Activated naive CD8-positive, alpha-beta T cell treated with anti-CD3 and anti-CD28 coated beads for 36 hours (primary cell): ENCODE measurements at places on chromosomes 3 and 15.

GRCh38 chr3:74532446-74532845 lies 82.0 kb downstream of the CNTN3 start:
- H3K27me3 ChIP-seq, result no peaks in the 10 kb centered on the region
- H3K27ac ChIP-seq, result no peak overlapping the region
- no peaks in the 10 kb centered on the region for H3K36me3 ChIP-seq
- H3K4me1 ChIP-seq, result no peaks in the 10 kb centered on the region
- no peak overlapping the region for H3K4me3 ChIP-seq

DNA sequence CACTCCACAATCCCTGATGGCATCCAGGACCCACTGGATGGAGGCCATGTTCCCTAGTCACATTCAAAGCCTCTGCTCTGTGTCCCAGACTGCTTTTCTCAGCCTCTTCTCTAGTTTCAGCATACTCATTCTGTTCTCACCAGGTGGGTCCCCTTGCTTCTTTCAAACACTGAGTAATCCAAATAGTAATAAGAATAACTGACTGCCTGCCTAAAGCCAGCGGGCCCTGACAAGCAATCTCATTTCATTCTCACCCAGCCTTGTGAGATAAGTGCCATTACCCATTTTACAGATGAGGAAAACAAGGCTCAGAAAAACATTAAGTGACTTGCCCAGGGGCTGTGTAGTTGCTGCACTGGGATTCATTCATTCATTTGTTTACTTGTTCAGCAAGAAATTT lies 25.4 kb downstream of the MAPKAPK3 start:
- no peak for DNase-seq
- no peak overlapping the region for H3K27ac ChIP-seq
- H3K4me1 ChIP-seq, result peaks cover 17% of the 10 kb centered on the region
- no peaks in the 10 kb centered on the region for H3K27me3 ChIP-seq

- no peaks in the 10 kb centered on the region for H3K36me3 ChIP-seq
- no peaks in the 10 kb centered on the region for H3K4me1 ChIP-seq
- no peak overlapping the region for H3K4me3 ChIP-seq
- no peak overlapping the region for H3K27ac ChIP-seq
- no peak for DNase-seq
- peaks cover 15% of the 10 kb centered on the region for H3K27me3 ChIP-seq
Measured at GRCh38 chr3:140051019-140051957, 116.3 kb downstream of the CLSTN2 start.

GRCh38 chr15:38701149-38701548 lies 136.5 kb upstream of the RASGRP1 start:
- H3K27ac ChIP-seq, result no peak overlapping the region
- no peak overlapping the region for H3K4me3 ChIP-seq
- peaks cover 46% of the 10 kb centered on the region for H3K4me1 ChIP-seq
- H3K27me3 ChIP-seq, result no peaks in the 10 kb centered on the region

DNA sequence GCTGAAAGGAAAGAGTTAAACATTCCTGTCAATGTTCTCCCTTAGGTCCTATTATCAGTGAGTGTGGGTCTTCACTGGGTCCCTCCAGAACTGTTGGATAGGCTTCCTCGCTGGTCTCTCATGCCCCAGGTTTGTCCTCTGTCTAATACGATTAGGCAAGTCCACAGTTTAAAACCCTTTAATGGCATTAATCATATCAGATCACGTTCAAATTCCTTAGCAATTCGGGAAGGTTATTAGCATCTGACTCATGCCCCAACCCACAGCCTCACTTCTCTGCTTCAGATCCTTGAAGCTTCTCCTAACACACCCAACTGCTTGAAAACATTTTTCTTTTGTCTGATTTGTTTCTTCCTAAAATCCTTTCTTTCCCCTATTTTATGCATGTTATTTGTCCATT lies 224.3 kb upstream of the ATP10A start:
- peaks cover 15% of the 10 kb centered on the region for H3K27me3 ChIP-seq
- H3K36me3 ChIP-seq, result no peaks in the 10 kb centered on the region
- no peak for DNase-seq
- H3K4me1 ChIP-seq, result peaks cover 10% of the 10 kb centered on the region

DNA sequence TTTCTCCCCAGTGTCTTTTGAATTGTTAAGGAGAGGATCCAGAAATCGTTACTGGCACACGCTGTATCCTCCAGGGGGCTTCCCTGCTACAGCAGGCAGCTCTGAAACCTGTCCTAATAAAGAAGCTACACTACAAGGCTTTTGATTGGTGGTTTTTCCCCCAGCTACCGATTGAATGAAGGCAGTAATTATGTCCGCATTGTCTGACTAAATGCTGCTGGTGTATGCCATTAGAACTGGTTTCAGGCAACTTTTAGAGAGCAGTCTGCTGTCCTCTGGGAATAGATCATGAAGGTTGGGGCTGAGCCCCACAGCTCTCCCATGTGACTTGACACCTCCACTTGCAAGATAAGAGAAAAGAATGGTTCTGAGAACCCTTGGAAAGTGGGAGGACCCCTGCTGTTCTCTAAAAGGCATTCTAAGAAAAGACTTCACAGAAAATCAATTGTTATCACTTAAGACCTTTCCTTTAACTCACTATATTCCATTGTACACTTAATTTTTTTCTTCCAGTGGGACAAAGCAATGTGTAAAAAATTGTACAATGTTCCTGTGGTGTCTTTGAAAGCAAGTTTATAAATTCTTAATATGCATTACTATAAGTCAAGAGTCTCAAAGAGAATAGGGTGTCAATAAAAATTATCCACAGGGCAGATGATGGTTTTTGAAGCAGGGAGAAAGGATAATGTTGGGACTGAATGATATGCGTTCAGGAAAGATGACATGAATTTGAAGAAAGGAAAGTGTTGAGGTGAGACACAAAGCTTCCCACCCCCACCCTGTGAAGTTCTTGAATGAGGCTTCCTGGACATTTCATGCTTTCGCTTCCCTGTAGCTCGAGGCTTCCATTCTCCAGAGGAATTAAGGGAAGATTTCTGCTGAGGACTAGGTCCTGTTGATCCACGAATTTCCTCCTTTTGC lies 53.0 kb upstream of the DAZL start:
- no peak overlapping the region for H3K4me3 ChIP-seq

- no peak overlapping the region for H3K27ac ChIP-seq
- H3K27me3 ChIP-seq, result peaks cover 24% of the 10 kb centered on the region
- H3K4me1 ChIP-seq, result no peaks in the 10 kb centered on the region
- DNase-seq, result no peak
- H3K36me3 ChIP-seq, result no peaks in the 10 kb centered on the region
Measured at GRCh38 chr15:48202068-48202467, 4.0 kb upstream of the SLC12A1 start.

GRCh38 chr3:120425572-120426250 lies 25.1 kb downstream of the FSTL1 start:
- H3K4me3 ChIP-seq, result no peak overlapping the region
- no peaks in the 10 kb centered on the region for H3K4me1 ChIP-seq
- no peak overlapping the region for H3K27ac ChIP-seq
- no peaks in the 10 kb centered on the region for H3K27me3 ChIP-seq
- DNase-seq, result no peak
- H3K36me3 ChIP-seq, result no peaks in the 10 kb centered on the region

GRCh38 chr15:80159811-80160569 lies 7.2 kb downstream of the FAH start:
- peaks cover 21% of the 10 kb centered on the region for H3K4me1 ChIP-seq
- peak; percentile 20 for DNase-seq
- H3K27me3 ChIP-seq, result no peaks in the 10 kb centered on the region
- peak overlapping the region; percentile 66 for H3K27ac ChIP-seq
- no peak overlapping the region for H3K4me3 ChIP-seq

GRCh38 chr3:114565216-114565615 lies 271.4 kb downstream of the TIGIT start:
- H3K4me3 ChIP-seq, result no peak overlapping the region
- H3K36me3 ChIP-seq, result peaks cover 13% of the 10 kb centered on the region
- H3K27me3 ChIP-seq, result no peaks in the 10 kb centered on the region

- H3K36me3 ChIP-seq, result peaks cover 40% of the 10 kb centered on the region
- H3K27ac ChIP-seq, result peak overlapping the region; percentile 100
- no peaks in the 10 kb centered on the region for H3K27me3 ChIP-seq
- peaks cover 84% of the 10 kb centered on the region for H3K4me1 ChIP-seq
- peak; percentile 85 for DNase-seq
Measured at GRCh38 chr15:101206176-101206591, 45.7 kb downstream of the CHSY1 start.

DNA sequence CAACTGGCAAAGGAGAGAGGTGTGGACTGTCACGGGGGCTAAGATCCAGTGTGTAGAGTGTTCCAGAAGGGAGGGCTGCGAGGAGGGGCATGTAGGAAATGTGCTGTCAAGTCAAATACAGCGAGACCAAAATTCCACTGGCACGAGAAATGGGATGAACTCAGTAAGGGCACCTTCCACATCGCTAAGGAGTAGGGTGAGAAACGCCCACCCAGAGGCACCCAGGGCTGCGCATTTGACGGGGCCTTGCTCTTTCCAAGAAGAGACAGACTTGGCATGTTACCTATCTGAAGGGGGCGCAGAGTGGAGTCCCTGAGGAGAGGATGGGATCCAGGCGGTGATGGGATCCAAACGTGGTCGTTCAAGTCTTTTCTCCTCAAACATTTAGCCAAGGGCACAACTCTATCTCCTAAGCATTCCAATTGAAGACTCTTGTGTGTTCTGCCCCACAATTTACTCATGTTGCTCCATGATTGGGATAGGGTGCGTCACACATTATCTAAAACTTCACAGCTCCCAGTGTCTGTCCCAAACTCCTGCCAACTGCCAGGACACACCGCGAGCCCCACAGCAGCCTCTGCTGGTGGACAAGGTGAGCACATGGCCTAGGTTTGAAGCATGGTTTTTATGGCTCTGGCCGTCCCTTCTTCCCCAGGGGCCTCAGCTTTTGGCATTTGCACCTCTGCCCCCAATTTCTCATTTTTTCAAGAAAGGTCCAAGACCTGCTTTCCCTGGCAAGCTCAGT lies 7.6 kb downstream of the SELENOS start:
- no peak overlapping the region for H3K4me3 ChIP-seq
- peaks cover 7% of the 10 kb centered on the region for H3K36me3 ChIP-seq
- peaks cover under 1% of the 10 kb centered on the region for H3K4me1 ChIP-seq
- H3K27ac ChIP-seq, result peak overlapping the region; percentile 49
- H3K27me3 ChIP-seq, result no peaks in the 10 kb centered on the region
- no peak for DNase-seq

DNA sequence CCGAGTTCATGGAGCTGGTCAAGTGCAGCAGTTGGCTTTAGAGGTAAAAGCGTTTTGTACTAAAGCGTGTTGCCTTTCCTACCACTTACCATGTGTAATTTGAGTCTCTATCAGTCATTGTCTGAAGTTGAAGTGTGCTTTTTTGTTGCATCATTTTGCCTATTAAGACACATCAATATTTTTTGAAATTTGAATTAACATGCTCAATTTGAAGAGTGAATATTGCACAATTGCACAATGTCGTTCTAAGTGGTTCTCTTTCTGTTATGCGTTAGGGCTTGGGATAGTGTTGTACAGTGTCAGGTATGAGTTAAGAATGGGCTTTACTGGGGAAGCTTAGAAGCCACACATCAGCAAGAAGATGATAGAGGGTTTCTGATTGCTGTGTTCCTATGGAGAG lies 84.0 kb upstream of the ACKR4 start:
- no peak for DNase-seq
- H3K4me3 ChIP-seq, result no peak overlapping the region
- H3K27me3 ChIP-seq, result no peaks in the 10 kb centered on the region
- peaks cover 20% of the 10 kb centered on the region for H3K36me3 ChIP-seq
- no peak overlapping the region for H3K27ac ChIP-seq

DNA sequence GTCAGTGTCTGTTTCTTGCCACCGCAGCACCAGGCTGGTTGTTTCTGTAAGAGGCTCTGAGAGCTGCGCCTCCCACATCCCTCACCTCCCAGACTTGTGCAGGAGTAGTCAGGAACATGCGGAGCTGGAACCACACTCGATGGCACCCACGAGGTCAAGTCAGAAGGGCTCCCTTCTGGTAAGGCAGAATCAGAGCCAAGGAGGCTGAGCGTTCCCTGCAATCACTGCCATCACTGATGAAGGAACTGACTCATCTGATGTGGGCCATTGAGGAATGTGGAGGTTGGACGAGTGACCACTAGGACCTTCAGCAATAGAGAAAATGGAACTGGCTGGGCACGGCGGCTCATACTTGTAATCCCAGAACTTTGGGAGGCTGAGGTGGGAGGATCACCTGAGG lies 35.7 kb upstream of the BLM start:
- peak overlapping the region; percentile 26 for H3K27ac ChIP-seq
- no peaks in the 10 kb centered on the region for H3K36me3 ChIP-seq
- no peak for DNase-seq

DNA sequence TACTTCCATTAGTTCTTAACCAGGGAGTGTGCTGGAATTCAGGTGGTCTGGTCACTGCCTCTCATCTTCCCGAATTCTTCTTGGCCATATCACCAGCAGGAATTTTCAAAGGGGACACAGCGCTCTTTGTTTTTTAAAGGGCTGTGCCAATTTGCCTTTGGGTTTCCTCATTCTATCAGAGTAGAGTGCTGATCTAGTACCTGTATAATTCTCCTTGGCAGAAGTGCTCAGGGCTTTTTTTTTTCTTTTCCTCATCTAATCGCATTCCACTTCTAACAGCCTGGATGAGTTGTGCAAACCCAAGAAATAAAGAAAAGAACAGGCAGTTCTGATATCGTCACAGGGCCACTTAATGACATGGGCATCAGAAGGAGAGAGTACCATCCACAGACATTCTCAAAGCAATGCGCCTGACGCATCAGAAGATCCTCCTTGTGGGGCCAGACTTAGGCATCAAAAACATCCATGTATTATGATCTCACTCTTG lies 121.0 kb downstream of the ASB7 start:
- no peaks in the 10 kb centered on the region for H3K4me1 ChIP-seq
- no peaks in the 10 kb centered on the region for H3K36me3 ChIP-seq
- H3K27ac ChIP-seq, result no peak overlapping the region
- DNase-seq, result no peak
- no peak overlapping the region for H3K4me3 ChIP-seq

DNA sequence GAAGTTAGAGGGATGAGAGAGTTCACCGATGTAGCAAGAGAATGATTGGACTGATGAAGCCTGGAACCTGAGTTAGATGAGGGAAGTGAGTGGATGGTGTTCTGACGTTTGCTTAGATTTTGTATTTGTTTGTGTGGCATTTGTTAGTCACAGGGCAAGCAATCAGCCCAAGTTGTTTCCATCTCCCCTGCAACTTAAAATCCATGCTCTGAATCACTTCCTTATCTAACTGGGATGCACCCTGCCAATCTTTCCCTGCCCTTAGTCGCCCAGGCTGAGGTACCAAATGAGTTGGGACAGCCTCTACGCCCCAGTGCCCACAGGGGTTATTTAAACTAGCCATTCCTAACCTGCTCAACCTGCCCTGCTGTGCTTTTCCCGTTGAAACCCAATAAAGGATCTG lies 12.6 kb downstream of the PAQR5 start:
- H3K4me1 ChIP-seq, result peaks cover 3% of the 10 kb centered on the region
- no peaks in the 10 kb centered on the region for H3K36me3 ChIP-seq
- no peak overlapping the region for H3K4me3 ChIP-seq
- DNase-seq, result no peak
- H3K27ac ChIP-seq, result no peak overlapping the region
- peaks cover 7% of the 10 kb centered on the region for H3K27me3 ChIP-seq

DNA sequence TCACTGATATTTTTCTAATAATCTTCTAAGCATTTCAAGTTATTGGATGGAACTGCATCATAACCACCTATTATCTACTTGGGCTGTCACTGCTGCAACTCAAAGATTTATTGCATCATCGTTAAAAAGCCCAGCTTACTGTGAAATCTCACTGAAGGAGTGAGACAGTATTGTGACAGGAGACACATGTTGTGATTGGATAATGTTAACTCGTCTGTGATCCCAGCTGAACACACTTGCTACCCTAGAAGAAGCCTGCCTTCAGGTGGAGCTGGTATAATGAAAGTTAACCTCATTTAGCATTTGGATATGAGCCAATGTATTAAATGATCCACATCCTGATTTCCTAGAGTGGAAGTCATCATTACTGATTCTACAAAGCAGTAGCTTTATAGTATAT lies 138.1 kb downstream of the MAP2K5 start:
- H3K36me3 ChIP-seq, result peaks cover 41% of the 10 kb centered on the region
- no peaks in the 10 kb centered on the region for H3K27me3 ChIP-seq
- peak overlapping the region; percentile 42 for H3K27ac ChIP-seq
- no peak overlapping the region for H3K4me3 ChIP-seq
- no peak for DNase-seq
- H3K4me1 ChIP-seq, result peaks cover 8% of the 10 kb centered on the region
